ENCODE measurements at places on chromosomes 4 and X. TPM values are rescaled to one million over a fixed set of nuclear protein-coding genes. Genes with fewer than 3 reads are reported as not detected.

The RBM47 gene
- 3.5 TPM for total RNA-seq

The GPR78 gene
- 0.23 TPM for total RNA-seq

The SPANXC gene
- not detected for total RNA-seq

The PPEF2 gene
- total RNA-seq, result not detected

The SLC4A4 gene
- 61.1 TPM for total RNA-seq

The SPATA18 gene
- 6.0 TPM for total RNA-seq

The AFM gene
- total RNA-seq, result not detected

The IGFBP7 gene
- 59.1 TPM for total RNA-seq

The AREG gene
- total RNA-seq, result not detected

The MSANTD1 gene
- 15.7 TPM for total RNA-seq

The CLDN22 gene
- total RNA-seq, result not detected

The TCEANC gene
- total RNA-seq, result 10.6 TPM

The TLR2 gene
- 1.6 TPM for total RNA-seq

The LAP3 gene
- total RNA-seq, result 53.5 TPM

The PCDH11X gene
- 69.4 TPM for total RNA-seq

The PTPN13 gene
- total RNA-seq, result 30.2 TPM

The RNF212 gene
- total RNA-seq, result 3.5 TPM

Data from diencephalon (tissue), 1 donor.